ENCODE measurements at places on chromosomes 5 and 9.
A peak's percentile ranks its signal among the peaks of the same experiment; 100 is the strongest.

GRCh38 chr5:80057921-80058320, 22.8 kb downstream of the THBS4 start:
- DNase-seq = no peak

- no peak for DNase-seq
Observed at GRCh38 chr5:177064500-177065277, 22.0 kb upstream of the FGFR4 start.

- DNase-seq = no peak
Observed at GRCh38 chr9:104779334-104779733, 15.4 kb downstream of the NIPSNAP3B start.

DNA sequence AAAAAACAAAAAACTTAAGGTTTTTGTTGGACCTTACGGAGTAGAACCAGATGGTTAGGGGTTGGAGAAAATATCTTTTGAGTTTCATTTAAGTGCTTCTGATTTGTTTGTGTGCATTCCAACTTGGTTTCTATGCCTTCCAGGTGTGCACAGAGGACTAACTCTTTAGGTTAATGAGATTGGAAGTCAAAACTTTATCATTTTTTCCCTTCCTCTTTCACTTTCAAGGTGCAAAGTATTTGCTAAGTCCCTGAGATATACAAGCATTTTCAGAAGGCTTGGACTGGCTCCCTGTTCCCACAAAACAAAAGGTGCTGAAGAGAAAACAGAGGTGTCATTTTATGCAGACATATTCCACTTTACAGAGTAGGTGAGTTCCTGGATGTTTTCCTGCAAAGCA, 30.3 kb upstream of the CER1 start:
- no peak for DNase-seq

- no peak for DNase-seq
Observed at GRCh38 chr9:126735482-126735881, 69.4 kb upstream of the ZBTB43 start.

DNA sequence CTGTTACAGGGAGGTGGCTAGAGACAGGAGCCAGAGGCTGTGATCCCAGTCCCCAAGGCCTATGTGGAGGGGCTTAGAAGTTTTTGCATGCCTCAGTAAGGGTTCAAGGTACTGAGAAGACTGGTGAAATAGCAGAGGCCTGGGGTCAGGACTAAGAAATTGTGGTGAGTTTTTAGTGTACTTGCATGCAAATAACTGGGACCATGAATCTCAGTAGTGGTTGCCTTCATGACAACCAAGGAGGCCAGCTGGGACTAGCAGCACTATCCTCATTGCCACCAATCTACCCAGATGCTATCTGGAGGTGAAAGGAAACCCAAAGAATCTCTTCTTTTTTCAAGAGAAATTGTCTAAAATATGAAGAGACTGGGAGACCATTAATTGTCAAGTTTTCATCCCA, 395.1 kb downstream of the CETN3 start:
- DNase-seq = no peak

- DNase-seq = no peak
Observed at GRCh38 chr9:108254236-108254635, 601.5 kb downstream of the ACTL7B start.

DNA sequence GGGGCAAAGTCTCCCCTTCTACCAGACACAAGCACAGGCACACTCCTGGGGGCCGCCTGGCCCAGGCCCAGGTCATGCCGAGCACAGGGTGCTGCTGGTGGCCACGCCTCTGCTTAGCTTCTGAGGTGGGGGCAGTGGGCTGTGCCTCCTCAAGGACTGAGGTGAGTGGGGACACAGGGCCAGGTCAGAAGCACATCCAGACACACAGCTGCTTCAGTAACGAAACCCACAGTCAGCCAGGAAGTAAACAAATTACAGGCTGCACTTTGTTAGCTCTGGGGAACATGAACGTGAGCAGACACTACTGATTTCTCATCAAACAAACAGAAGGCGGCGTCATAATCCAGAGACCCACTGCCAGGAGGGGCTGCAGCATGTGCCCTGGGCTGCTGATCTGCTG, 192.4 kb downstream of the HSPA4 start:
- no peak for DNase-seq

DNA sequence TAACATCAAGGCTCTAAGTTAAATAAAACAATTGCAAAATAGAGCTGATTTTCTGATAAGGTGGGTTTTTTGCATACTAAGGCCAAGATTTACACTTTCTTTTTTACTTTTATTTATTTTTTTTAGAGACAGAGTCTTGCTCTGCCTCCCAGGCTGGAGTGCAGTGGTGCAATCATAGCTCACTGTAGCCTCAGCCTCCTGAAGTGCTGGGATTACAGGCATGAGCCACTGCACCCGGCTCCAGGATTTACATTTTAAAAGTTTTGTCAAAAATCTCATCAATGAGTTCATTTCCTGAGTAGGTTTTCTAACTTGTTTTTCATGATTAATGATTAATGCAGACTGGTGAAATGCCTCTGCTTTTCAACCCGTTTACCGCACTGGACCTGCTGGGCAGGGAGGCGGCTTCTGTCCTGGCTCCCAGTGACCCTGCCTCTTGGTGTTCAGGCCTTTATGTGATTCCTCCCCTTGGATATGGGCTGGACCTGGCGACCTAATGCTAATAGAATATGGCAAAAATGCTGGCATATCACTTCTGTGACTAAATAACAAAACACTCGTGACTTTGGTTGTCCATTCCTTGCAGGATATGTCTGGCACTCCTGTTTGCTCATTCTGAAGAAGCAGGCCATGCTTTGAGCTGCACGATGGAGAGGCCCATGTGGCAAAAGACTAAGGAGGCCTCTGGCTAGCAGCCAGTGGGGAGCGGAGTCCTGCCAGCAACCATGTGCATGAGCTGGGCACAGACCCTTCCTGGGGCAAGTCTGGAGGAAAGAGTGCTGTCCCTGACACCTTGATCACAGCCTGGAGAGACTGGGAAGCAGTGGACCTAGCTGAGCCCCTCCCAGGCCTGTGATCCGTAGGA, 72.2 kb upstream of the PTCH1 start:
- DNase-seq = no peak

DNA sequence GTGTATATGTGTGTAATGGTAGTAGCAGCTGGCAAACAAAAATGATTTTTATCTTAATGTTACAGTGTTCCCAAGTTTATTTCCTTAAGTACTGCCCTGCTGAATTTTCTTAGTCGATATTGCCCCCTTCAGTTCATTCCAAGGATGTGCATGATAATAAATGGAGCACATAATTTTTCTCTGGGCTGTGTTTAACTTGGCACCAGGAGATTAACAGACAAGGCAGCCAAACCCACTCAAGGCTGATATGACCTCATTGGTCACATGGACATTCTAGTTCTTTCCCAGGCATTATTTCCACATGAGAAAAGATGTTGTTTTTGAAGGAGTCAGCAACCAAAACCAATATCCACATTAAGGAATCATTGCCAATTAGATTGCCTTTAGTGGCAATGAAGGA, 61.8 kb downstream of the COX7C start:
- peak; percentile 1 for DNase-seq

DNA sequence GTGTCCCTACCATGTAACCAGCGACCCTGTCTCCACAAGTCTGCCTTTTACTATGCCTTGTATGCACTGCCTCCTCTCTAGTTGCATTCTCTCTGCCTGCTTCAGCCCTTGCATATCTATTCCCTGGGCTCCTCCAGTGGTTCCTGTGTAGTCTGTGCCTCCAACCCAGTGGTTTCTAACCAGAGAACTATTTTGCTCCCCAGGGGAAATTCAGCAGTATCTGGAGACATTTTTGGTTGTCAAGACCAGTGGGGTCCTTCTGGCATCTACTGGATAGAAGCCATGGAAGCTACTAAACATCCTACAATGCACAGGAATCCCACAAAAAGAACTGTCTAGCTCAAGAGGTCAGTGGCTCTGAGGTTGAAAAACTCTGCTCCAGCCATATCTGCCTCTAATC, 224.1 kb upstream of the RASEF start:
- DNase-seq = no peak

DNA sequence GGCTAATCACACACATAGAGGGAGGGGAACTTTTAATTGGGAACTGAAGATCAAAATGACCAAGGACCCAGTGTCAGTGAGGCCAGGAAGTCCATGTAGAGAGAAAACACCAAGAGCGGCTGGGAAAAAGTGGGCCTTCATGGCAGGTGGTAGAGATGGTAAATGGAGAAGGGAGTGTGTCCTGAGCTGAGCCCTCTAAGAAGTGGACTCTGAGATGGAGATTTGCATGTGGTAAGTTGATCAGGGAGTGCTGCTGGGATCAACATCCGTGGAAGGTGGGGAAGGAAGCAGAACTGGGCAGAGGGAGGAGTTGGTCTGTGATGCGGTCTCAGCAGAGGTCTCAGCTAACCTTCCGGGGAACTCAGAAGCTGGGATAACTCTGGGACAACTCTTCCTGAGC, 18.9 kb upstream of the PDZD2 start:
- DNase-seq = no peak

DNA sequence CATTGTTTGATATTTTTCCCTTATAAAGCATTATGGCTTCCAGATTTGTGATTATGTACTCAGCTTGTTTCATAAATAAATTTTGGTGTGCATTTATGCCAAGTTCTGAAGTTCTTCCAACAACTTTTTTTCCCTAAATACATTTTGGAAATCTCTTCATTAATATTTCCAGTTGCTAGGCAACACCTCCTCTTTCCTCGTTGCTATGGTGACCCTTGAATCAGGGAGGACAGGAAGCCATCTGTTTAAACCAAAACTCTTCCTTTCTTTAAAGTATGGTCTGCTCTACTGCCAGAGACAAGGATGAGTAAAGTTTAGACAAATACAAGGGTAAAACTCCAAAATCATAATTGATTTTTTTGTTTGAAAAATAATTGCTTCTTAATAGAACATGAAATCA, 779.3 kb downstream of the CDH9 start:
- DNase-seq = no peak

GRCh38 chr9:70477907-70478480, 63.5 kb upstream of the KLF9 start:
- no peak for DNase-seq

DNA sequence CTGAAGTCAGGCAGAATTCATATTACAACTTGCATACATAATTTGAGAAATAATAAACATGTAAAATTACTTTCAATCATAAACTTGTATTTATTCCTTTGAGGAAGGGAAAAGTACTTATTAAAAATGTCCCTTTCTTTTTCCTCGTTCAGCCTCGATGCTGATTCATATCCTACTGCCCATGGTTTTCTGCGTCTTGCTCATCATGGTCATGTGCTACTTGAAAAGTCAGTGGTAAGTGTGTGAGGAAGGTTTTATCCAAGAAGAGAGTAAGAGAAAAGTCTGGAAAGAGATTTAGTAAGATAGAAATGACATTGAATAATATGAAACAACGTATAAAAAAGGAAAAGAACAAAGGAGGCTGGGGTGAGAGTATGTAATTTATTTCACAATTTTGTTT, 85.9 kb downstream of the OSMR start:
- no peak for DNase-seq

DNA sequence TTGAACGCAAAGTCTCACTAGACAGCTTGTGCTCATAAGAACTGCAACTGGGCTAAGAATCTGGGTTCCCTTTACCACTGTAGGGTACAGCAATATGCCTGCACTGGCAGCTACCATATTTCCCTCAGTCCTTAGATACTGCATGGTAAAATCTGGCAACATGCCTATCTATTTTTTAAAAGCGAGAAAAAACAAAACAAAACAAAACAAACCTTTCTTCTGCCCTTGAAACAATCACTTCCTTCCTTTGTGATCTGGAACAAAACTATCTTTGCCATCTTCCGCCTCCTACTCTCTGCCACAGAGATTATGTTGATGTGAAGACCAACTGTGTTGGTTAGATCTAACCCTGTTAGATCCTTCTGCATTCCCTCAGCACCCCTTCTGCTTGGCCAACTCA, 242.9 kb downstream of the EBF1 start:
- no peak for DNase-seq

GRCh38 chr5:17400724-17401469, 97.1 kb upstream of the TAF11L2 start:
- peak; percentile 88 for DNase-seq

DNA sequence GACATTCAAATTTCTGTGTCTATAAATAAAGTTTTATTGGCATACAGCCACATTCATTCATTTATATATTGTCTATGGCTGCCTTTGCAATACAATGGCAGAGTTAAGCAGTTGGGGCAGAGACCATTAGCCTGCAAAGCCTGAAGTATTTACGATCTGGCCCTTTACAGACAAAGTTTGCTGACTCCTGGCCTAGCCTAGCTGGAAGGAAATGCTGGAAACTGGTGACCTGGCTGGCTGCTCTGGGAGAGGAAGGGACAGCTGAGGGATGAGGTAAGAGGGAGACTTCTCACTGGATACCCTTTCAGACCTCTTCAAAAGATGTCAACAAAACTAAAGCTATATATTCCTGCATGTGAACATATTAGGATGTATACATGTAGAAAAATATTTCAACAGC, 66.0 kb upstream of the PPARGC1B start:
- no peak for DNase-seq

GRCh38 chr9:115548609-115549260, 430.8 kb upstream of the TNC start:
- no peak for DNase-seq

DNA sequence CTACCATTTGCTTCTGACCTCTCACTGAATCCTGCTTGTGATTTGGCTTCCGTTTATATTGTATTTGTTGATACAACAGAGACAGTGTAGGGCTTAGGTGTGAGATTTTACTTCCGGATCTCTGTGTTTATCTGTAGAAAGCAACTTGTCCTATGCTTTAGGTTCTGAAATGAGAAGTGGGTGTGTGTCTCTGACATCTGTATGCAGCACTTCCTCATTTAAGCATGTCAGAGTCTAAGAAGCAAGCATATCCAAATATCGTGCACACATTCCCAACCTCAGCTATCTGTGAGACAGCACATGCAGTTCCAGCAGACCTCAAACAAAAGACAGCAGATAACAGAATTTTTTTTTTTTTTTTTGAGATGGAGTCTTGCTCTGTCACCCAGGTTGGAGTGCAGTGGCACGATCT, 16.3 kb downstream of the KLF9 start:
- DNase-seq = peak; percentile 60

GRCh38 chr9:1354606-1355005, 304.4 kb downstream of the DMRT2 start:
- no peak for DNase-seq

DNA sequence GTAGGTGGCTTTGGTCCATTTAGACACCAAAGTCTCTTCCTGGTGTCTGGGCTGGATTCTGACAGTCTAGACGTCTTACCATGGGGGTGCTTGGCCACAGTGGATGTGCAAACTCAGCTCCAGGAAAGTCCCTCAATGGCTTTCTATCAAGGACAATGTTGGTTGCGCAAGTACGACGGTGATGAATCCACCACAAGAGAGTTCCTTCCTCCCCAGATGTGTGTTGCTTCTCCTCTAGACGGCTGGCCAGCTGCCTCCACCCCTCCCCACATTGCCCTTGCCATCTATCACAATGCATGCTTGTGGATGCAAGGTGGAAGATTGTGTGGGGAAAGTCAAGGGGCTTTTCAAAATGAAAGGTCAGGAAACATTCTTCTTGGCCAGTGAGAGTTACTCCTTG, 89.7 kb upstream of the IRX2 start:
- DNase-seq = peak; percentile 27

- DNase-seq = peak; percentile 6
Observed at GRCh38 chr5:151556806-151557205, 34.3 kb downstream of the FAT2 start.
